Stimulated activated naive CD4-positive, alpha-beta T cell treated with Interleukin-2 at 50 U/mL for 16 hours (primary cell): ENCODE measurements at places on chromosomes 6 and 20.

DNA sequence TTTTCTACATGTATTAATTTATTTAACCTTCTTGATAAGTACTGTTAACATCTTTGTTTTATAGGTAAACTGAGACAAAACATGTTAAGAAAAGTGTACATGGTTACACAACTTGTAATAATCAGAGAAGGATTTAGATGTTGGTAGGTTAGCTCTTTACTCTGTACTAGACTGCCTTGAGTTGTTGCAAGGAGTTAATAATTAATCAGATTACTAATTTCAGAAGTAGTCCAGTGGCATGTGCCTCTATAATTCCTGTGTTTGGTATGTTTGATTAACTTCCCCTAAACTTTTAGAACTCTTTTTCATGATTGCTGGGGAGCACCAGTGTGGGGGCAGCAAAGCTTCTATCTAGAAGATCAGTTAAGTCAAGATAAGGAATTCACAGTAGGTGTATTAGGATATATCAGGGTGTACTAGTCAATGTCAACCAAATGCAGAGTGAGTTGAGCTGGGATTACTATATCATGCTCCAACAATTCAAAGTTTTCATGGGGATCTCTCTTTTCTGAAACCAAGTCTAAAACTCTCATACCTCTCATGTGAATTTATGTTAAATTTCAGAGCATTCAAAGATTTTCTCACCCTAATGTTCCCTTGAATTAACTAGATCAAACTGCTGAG lies 129.7 kb upstream of the AHI1 start:
- DNase-seq = no peak

DNA sequence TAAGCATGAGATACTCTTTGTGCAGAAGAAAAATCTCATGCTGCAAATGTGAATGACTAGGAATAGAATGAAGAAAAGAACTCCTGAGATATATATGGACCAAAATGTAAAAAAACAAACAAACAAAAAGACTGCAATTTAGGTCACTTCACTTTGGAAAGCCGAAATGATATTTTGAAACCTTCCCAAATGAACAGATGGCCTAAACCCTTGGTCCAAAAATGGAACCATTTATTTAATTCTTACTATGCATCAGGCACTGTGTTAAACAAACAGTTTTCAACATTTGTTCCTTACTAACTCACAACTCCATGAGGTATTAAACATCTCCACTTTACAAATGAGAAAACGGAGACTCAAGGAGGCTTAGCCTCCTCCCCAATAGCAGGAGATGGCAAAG lies 107.5 kb downstream of the VIP start:
- DNase-seq = no peak

- DNase-seq = no peak
These were observed 1.0 kb downstream of the BCL2L1 start for GRCh38 chr20:31721408-31722256.

DNA sequence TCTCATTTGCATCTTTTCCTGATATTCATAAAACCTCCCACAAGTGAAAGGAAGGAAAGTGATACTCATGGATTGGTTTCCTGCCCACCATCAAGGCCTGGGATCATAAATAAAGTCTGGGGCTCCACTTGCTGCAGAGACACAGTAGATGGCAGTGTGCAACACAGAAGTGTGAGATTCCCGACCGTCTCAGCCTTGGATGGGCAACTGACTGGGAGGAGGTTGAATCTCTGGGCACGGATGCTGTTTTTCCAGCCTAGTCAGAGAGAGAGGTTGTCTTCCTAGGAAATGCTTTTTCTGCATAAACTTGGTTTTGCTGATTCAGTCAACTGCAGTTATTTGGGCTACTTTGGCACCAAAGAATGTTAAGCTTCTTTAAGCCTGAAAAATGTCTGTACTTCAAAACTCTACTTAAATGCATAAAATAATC lies 9.9 kb upstream of the RFPL4B start:
- DNase-seq = no peak

DNA sequence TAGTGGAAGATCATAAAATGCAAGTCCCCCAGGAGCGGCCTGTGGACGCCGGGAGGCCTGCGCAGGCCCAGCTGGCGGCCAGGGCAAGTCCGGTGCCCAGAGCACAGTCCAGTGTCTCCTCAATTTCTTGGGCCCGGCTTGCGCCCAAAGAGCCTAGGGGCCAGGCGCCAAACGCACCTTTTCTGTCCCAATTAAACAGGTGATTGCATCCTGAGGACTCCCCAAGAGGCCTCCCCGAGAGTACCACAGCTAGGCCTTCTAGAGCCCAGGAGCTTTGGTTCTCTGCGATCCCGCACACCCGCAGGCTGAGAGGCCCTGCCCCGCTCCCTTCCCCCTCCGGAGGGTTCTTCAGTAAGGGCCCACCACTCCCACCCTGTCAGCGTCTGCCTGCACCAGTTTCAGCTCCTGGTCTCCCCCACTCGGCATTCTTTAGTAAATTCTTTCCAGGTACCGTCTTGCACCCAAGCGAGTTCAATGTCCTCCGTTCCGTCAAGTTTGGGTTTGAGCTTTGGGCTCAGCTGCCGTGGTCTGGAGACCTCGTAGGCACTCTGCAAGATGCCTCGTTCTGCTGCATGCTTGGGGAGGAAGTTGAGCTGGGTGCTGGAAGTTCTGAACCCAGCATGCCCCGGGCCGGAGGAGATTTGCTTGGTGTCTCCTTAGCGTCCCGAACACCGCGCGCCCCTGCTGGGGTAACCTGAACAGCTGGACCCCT lies 3.9 kb upstream of the NKX2-2 start:
- DNase-seq = no peak
